Panc1 (cell line): ENCODE measurements at places on chromosomes 7 and 10. TPM values are rescaled to one million over a fixed set of nuclear protein-coding genes. Genes with fewer than 3 reads are reported as not detected.

DNA sequence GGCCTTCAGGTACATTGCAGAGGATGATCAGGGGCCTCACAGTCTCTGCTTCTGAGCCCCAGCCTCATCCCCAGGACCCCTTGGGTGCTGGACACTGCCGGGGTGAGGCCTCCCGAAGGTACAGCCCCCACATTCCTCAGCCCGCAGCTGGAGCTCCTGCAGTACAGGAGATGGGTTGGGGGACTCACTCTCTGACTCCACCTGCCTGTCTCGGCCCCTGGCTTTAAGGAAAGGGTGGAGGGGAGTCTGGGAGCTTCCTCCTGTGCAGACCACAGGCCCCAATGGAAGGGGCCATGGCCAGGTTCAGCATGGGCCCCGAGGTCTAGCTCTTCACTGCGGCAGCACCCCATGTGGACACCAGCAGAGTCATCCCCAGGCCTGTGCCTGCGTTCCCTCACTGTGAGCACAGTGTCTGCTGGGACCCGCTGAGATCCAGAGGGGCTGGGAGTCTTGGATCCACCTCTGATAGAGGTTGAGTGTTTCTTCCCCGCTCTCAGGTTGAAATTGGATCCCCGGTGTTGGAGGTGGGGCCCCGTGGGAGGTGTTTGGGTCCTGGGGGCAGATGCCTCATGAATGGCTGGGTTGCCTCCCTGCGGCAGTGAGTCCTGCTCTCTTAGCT lies 99.9 kb downstream of the PRKAG2 start:
- DNase-seq: no peak

- DNase-seq: no peak
Observed at GRCh38 chr7:128151635-128152034, 89.4 kb upstream of the LEP start.

DNA sequence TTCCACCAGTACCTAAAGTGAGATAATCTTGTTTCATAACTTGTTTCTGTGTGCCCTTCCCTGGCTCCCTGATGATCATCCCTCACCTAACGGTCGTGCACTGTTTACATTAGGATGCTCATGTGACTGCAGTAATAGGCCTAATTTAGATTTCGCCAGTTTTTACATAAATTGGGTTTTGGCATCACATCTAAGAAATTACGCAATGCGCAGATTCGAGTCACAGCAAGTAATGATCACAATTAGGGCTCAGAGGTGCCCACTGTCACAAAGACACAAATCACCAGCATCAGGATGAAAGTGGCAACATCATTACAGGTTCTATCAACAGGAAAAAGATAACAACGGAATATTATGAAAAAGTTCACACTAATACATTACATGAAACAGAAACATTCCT lies 94.7 kb downstream of the LARP4B start:
- DNase-seq: no peak

- no peak for DNase-seq
Observed at GRCh38 chr10:127216786-127217185, 20.4 kb upstream of the INSYN2A start.

GRCh38 chr10:132457328-132458070 lies 60.5 kb downstream of the PWWP2B start:
- no peak for DNase-seq

DNA sequence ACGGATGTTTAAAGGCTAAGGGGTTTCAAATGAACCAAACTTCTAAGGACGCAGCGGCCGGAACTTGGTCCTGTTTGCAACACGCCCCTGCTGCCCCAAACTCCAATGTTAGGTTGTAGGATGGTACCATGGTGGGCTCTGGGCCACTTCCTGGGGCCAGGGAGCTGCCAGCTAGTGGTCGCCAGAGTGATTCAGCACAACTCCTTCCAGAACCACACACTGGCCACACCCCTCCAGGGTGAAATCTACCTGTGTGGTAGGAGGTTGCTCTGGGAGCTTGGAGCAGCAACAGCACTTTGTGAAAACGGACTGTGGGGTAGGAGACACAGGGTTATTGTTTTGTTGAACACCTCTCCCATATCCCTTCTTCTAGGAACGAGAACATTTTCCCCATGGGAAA lies 161.1 kb downstream of the FANK1 start:
- no peak for DNase-seq

DNA sequence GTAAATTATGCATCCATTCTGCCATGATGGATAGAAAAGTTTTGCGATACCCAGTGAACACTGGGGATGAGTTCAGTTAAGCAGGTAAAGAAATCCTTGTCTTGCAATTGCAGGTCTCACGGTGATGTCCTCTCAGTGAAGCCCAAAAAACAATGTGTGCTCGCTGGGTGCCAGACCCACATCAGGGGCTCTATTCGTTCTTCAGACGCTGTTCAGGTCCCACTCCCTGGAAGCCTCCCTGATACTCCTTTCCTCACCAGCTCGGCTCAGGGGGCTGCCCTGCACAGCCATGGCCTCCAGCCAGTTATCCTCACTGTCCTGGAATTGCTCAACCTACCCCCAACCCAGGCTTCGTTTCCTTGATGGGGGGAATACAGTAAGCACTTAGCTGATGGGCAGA lies 323.5 kb downstream of the ADARB2 start:
- DNase-seq: no peak

Gene EIF4EBP2
- 48.2 TPM for total RNA-seq

- no peak for DNase-seq
Observed at GRCh38 chr10:32095116-32095733, 39.0 kb upstream of the KIF5B start.
